ENCODE measurements at places on chromosomes 16 and 17.

- DNase-seq = peak; percentile 52
Observed at GRCh38 chr16:16019488-16019887, 70.1 kb downstream of the ABCC1 start.

DNA sequence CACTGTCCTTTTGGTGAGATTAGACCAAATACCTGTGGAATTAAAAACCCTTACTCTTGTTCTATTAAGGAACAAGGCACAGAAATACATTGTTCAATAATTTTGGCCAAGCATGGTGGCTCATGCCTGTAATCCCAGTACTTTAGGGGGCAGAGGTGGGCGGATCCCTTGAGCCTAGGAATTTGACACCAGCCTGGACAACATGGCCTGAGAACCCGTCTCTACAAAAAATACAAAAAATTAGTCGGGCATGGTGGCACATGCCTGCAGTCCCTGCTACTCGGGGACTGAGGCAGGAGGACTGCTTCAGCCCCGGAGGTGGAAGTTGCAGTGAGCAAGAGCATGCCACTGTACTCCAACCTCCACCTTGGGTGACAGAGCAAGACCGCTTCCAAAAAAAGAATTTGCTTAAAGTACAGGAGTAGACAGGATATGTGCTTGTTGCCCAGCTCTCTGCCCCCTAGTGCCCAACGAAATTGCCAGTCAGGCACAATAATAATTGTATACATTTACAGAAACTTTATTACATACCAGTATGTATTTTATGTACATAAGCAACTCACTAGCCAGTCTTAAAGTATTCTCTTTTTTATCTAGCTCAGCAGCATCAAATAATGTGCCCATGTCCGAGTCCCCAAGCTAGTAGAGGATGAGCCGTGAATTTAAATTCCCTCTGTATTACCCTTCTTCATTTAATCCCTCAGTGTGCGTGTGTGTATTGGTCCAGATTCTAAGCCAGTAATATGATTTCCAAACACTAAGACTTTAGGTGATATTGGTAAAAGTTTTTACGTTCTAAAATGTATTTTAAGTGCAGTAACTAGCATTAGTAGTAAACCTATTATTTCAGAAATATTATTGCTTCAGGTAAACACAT, 1.4 kb downstream of the THUMPD1 start:
- peak; percentile 22 for DNase-seq

- no peak for DNase-seq
Observed at GRCh38 chr17:17653343-17653742, 27.9 kb upstream of the RAI1 start.

DNA sequence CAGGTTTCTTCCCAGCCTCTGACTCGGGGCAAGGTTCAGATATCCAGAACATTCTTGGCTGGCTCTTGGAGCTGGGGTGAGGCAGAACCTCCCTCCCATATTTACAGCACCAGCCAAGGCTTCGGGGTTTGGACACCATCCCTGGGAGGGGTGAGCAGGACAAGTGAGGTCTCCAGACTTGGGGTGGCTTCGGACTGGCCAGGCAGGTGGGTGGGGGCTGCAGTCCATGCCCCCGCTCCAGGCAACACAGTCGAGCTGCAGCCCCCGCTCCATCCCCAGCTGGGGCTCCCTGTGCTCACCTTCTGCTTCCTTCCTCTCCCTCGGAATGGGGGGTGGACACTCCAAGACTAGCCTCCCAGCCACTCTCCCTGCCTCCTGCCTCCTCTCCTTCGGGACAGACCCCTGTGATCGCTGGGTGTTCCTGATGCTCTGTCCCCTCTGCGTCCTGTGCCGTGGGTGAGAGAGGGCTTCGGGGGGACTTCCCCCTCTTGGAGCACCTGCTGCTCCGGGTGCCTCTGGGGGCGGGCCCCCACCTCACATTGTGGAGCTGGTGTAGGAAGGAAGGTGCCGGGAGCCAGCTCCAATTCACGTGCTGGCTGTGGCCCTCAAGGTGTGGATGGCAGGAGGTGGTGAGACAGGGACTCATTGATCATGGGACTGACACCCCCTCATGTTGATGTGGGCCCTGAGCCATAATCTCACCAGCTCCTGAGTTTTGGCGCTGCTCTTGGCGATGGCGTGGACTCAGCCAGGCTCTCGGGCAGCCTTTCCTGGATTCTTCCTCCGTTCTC, 189.2 kb downstream of the SEC14L1 start:
- no peak for DNase-seq

DNA sequence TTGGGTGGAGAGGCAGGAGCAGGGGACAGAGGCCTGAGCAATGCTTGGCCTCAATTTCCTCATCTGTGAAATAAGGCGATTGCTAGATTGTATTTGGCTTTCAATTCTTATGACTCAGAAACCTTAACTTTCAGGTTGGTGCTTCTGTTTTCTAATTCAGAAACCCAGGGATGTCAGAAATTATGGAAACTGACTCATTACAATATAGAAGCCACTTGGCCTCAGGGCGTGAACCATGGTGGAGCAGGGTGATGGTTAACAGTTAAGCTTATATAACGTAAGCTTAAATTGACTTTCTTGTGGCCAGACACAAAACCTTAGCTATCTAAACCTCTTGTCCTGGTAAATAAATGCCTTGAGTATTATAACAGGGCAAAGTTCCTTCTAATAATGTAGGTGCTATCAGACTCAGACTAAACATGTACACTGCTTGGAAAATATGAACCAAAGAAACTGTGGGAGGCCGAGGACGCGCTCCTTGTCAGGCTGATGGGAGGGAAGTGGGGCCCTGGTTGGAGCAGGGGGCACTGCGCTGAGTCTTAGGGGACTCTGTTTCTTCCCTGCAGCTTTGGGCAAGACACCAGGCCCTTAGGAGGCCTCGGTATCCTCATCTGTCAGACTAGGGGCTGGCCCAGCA, 17.1 kb upstream of the SREBF1 start:
- DNase-seq = no peak

- no peak for DNase-seq
Observed at GRCh38 chr17:77442976-77443747, 302.4 kb downstream of the SEC14L1 start.

DNA sequence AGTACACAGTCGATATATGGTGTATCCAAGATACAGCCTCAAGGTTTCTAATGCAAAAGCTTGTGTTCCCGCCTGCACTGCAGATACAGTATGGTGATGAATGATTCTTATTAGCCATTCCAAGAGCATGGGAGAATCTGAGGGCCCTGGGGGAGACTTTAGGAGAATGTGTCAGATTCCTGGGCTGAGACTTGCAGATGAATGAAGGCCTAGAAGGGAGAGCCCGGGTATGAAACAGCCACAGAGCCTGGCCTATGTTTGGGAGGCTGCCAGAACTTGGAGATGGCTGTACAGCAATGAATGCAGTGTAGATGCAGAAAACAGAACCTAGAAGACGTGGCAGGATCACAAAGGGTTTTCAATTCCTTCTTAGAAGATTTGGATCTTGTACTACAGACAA, 510.7 kb downstream of the HAPSTR1 start:
- DNase-seq = no peak

DNA sequence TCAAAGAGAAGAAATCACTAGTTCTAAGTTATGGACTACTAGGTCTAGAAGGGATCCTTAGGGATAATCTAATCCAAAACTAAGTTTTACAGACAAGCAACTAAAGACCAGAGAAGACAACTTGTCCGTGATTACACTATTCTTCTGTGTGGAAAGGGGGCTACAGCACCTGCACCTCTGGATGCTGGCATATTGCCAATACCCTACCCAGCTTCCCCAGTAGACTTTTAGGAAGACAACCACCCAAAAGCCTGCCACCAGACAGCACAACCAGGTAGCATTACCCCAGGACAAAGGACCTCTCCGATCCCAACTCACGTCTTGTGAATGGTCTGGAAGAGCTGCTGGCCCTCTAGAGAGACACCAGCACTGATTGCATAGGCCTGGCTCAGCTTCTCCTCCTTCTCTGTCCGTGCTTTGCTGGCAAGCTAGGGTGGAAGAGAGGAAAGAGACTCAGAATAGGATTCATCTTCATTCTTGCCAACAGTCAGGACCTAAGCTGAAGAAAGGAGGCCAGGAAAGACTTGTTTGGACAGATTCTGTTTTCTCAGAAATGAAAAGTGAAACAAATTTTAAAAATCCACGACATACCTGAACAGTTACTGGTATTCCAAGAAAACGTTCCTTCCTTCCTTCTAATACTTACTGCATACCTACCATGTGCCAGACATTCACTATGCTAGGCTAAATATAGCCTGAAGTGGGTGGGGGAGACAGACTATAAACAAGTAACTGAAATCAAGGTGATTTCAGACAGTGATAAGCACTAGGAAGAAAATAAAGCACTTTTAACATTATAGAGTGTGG, 25.3 kb upstream of the TMEM101 start:
- DNase-seq = no peak

DNA sequence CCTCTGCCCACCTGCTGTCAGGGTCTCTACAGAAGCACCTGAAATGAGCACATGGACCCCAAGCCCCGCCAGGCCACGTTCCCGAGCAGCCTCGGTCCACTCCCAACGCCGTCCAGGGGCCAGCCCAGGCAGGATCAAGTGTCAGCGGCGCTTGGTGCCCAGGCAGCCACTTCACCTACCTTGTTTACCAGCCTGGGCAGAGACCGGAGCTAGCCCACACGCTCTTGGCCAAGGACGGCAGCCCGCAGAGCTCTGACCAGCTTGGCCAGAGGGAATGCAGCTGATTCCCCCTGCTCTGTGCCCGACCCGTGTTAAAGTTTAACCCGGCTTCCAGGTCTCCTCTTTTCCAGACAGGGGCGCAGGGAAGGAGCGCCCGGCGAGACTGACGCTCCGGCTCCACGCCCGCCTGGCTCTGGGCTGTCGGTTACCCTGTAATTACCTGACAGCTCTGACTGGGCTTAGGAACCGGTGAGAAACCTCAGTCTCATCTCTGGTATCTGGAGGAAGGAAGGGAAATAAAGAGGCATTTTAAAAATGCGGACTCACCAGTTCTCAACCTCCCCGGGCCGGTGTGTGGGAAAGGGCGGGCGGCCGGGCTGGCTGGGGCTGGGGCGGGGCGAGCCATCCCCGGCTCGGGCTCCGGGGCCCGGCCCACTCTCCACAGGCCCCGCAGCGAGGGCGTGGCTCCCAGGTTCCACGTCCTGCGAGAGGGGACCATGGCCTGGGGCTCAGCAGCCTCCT, 4.6 kb downstream of the KIFC3 start:
- DNase-seq = no peak

GRCh38 chr17:62805234-62805633, 2.9 kb downstream of the MARCHF10 start:
- no peak for DNase-seq

DNA sequence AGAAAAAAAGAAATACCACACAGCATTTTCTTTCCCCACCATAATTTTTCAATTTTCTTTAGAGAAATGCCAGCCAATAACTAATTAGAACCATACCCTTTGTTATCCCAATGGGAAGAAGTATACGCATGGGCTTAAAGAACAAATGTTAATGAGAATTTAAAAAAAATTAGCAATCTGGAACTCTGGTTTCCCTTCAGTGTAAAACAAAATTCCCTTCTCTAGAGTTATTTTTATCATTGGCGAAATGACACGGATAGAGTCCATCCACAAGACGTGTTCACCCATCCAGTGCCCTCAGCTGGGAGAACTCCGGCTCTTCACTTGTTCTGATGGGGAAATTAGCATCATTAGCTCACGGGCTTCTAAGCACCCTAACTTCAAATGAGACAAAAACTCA, 3.3 kb downstream of the NXN start:
- no peak for DNase-seq

- DNase-seq = peak; percentile 96
Observed at GRCh38 chr17:9389111-9389527, 186.5 kb downstream of the STX8 start.

GRCh38 chr16:67195676-67196075, 3.3 kb upstream of the ELMO3 start:
- no peak for DNase-seq

DNA sequence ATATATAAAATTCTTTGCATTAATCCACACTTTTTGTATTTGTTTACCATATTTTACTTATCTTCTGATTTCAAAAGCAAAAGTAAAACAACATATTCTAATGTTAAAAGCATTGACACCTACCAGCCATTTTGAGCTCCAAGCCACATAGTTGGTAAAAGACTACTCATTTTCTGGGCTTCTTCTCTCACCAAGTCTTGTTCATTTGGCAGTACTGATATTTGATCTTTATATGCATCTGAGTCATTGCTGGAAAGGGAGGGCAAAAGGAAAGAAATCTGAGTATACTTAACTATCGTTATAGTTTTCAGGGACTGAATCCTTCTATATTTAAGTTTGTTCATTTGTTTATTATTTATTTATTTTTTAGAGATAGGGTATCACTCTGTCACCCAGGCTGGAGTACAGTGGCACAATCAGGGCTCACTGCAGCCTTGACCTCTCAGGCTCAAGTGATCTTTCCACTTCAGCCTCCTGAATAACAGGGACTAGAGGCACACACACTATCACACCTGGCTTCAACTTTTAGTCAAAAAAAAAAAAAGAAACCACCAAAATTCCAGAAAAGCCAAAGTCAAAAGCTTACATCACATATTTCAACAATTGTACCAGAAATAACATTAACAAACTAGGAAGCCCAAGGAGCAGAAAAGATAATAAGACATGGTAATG, 121.0 kb upstream of the TOB1 start:
- DNase-seq = no peak

- DNase-seq = peak; percentile 3
Observed at GRCh38 chr16:75745242-75745641, 19.0 kb upstream of the CPHXL start.

DNA sequence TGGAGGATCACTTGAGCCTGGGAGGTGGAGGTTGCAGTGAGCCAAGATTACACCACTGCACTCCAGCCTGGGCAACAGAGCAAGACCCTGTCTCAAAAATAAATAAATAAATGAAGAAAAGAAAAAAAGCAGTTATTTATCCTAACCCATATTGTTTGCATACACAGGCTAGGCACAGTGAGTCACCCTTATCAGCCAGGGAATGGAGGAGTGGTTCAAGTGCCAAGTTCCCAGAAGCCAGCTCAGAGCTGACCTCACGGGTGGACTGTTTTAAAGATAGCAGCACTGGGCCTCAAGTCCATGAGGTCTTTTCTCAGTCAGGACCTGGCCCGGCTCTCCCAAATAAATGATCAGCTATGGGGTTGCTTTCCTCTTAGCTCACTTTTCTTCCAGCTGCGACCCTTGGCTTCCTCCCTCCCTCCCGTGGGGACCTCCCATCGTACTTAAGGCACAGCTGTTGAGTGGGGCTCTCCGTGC, 22.6 kb upstream of the MGAT5B start:
- no peak for DNase-seq

GRCh38 chr16:89779909-89780305, 36.5 kb downstream of the FANCA start:
- DNase-seq = no peak

- no peak for DNase-seq
Observed at GRCh38 chr17:16121915-16122314, 93.4 kb downstream of the NCOR1 start.

- no peak for DNase-seq
Observed at GRCh38 chr16:86432691-86433090, 77.6 kb upstream of the FOXF1 start.

- DNase-seq = peak; percentile 61
Observed at GRCh38 chr16:84950906-84951305, 60.4 kb downstream of the ZDHHC7 start.

- no peak for DNase-seq
Observed at GRCh38 chr17:35875072-35875799, 4.9 kb downstream of the CCL5 start.

Data from suppressor macrophage treated with lipopolysaccharide for 4 hours (primary cell).